Esophagus mucosa (tissue), 1 donor: ENCODE measurements at places on chromosomes 7 and 10. TPM values are rescaled to one million over a fixed set of nuclear protein-coding genes. Genes with fewer than 3 reads are reported as not detected.
A peak's percentile ranks its signal among the peaks of the same experiment; 100 is the strongest.

The CALHM1 gene
- total RNA-seq: 0.04 TPM

The ATRNL1 gene
- total RNA-seq: 1.3 TPM

The GRID1 gene
- 0.68 TPM for total RNA-seq

GRCh38 chr10:688312-689120 lies 952 bp downstream of the DIP2C start:
- ATAC-seq: peak; percentile 30

GRCh38 chr10:93894516-93895378 lies 969 bp downstream of the SLC35G1 start:
- no peak for ATAC-seq

DNA sequence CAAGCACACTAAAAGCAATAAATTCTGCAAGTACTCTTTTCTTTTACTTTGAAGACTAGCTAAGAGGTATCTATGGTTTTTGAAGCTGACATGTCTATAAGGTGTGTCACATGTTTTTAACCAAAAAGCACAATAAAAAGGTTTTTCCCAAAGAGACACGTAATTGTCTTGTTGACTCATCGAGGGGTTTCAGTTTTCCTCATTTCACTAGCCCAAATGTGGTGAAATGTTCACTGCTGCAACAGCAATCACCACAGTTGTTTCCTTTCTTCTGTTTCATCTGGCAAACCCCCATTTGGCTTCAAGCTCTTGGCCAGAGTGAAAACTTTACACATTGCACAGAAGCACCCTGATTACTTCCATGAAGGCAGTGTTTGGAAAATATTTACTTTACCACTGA lies 3.8 kb upstream of the HOXA4 start:
- ATAC-seq: no peak

DNA sequence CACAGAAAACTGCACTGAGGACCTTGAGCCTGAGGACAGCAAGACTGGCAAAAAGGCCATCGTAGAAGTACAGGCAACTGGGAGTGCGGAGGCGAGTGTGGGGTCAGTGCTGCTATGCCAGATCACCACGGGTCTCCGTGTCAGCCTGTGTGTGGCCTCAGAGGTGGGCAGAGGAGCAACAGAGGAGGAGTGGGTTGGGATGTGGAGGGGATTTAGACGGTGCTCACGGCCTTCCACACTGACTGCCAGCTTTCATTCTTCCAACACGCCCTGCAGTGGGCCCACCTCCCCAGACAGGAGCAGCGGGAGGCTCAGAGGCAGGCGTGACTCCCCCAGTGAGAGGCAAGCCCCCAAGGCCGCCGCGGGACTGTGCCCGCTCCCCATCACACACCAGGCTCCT lies 17.0 kb upstream of the ZMIZ1 start:
- ATAC-seq: no peak

DNA sequence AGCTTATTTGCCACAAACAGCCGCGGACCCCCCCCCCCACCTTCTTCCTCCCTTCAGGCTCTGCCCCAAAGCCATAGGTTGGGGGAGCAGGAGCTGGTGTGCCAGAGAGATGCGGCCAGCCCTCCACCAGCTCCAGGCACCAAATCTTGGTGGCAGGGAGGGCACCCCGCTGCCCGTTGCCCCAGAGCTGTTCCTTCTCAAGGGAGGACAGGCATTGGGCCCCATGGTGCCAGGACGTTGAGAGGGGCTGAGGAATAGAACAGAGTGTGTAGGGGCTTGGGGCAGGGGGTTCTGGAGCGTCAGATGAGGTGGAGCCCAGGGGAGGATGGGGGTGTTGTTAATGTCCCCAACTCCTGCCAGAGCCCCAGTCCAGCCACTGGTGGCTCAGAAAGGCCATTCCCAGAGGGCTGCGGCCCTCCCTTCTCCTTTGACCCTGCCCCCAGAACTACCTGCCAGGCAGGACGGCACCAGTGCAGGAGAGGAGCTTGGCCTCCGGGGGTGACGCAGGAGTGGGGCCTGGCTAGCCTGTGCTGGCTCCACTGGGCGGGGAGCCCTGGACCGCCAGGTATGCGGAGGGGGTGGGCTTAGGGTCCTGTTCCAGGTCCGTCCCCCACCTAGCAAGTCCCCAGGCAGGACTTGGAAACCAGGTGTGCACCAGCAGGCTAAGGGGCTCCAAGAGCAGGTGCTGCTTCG lies 10.0 kb upstream of the SEC24C start:
- ATAC-seq: no peak

DNA sequence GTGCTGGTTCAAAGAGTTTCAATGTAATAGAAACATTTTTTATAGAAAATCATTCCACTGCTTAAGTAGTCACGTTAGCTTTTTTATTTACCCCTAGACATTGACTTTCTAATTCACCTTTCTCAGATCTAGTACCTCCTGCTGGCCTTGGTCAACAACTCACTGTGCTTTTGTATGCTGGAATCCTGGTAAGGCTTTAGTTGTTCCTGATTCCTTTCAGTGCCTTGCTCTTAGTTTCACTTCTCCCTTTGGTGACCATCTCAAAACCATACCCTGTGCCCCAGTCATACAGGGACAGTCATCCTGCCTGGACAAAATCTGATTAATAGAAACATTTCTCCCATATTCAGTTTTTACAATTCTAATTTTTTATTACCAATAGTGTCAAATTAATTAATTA lies 130.2 kb downstream of the GPR37 start:
- ATAC-seq: no peak

DNA sequence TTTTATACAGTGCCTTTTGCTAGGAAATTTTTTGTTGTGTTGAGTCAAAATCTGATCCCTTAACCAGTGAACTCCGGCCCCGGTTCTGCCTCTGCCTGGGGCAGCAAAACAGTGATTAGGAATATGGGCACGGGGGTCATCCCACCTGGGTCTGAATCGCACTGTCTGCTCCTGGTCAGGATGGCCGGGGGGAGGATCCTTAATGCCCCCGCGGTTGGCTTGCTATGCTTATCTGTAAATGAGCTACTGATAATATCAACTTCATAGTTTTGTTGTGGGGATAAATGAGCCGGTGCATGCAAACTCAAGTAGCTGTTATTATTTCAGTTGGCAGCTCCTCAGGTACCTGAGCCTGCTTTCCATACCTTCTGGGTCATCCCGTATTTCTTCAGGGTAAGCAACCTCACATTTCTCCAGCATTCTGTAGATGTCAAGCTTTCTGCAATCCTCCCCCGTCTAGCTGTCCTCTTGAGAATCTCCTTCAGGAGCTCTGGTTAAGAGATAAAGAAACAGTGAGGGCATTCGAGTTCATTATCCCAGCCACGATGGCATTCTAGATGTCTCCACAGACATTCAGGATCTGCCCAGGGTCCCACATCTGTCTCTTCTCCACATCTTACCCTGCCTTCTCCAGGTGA lies 592.2 kb downstream of the SDK1 start:
- ATAC-seq: no peak

DNA sequence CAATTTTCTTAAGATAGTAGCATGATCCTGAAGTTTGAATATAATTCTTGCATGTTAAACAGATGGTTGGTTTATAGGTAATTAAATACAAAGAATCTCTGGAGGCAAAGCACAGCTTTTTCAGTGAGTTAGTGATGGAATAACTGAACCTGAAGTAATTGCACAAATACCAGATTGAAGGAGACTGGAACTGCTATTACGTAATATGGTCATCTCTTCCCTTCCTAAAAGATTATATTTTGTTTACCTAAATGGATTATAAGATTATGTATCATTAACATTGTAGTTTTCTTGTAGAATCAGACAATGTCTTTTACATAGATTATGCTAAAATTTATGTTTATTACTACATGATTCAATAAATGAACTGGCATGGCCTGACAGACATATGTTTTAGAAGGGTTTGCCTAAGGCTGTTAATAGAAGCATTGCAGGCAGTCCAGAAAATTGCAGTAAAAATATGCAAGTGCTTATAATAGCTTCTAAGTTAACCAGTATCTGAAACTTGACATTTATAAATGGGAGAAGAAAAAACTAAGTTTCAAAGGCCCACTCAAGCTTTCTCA lies 35.8 kb upstream of the GPR37 start:
- no peak for ATAC-seq

DNA sequence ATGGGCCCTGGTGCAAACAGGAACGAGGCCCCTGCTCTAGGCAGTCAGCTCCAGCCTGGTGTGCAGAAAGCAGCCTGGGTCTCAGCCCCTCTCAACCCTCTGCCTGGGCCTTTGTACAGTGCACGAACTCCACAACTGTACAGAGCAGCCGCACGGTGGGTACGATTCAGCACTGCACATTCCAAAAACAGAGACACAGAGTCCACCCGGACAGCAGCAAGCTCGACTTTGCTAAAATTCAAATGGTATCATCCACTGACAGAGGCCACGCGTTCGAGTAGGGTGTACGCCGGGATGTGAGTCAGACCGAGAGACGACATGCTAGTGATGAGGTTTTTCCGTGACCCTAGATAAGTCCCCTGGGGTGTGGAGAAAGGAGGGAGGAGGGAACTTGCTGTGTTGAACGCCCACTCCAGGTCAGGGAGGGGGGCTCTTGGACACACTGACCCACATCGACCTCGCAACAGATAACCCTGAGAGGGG lies 65.6 kb upstream of the PDGFA start:
- ATAC-seq: no peak

DNA sequence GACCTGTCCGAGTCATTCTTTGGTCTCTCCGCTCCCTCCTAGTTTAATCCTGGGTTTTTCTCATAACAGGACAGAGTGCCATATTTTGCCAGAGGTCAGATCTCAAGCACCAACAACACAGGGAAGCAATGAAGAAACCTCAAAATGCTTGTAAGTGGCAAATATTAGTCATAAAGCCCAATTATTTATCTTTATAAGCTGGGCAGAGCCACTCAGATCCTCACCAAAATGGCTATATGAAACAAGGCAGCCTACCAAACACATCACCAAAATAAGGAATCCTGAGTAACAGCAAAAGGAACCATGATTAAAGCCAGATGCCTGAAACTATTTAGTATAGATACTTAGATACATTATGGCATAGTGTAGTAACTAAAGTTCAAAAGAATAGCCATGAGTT lies 4.7 kb downstream of the ECD start:
- ATAC-seq: no peak

DNA sequence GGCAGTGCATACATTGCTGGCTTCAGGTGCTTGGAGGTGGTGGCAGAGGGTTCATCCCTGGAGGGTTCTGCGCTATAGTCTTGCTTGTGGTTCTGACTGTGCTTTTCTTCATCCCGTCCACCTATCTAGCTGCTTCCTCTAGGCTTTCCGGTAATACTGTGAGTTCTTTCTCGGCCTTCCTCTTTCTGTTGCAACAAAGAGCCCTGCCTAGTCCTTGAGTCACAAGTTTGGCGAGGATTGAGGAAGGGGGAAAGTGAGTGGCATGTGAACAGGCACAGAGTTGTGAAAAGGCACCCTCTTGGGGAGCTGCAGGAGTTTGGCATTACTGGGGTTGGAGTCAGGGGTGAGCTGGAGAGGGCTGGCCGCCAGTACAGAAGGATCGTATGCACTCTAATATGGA lies 123.0 kb downstream of the SH2D4B start:
- ATAC-seq: no peak

DNA sequence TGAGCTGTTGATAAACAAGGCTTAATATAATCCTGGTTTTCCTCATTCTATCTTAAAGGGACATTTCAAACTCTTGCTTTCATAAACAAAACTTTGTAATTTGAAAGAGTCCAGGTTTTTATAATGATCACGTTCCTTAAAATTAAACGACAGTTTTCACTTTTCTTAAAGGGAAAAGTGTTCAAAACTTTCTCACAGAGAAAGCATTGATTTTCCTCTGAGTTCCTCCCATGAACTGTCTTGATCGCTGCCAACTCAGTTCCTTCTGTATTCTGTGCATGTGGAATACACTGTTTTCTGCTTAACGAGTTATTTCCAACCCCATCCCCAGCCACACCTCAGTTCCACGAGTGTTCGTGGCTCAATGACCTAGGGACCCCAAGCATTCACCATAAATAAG lies 2.4 kb upstream of the C7orf33 start:
- ATAC-seq: no peak

- ATAC-seq: no peak
Observed at GRCh38 chr10:108346066-108346465, 1181.6 kb upstream of the SORCS1 start.

- ATAC-seq: no peak
Observed at GRCh38 chr7:22400936-22401553, 44.1 kb upstream of the RAPGEF5 start.
